ENCODE measurements at places on chromosomes 4 and X. TPM values are rescaled to one million over a fixed set of nuclear protein-coding genes. Genes with fewer than 3 reads are reported as not detected.
A peak's percentile ranks its signal among the peaks of the same experiment; 100 is the strongest.

DNA sequence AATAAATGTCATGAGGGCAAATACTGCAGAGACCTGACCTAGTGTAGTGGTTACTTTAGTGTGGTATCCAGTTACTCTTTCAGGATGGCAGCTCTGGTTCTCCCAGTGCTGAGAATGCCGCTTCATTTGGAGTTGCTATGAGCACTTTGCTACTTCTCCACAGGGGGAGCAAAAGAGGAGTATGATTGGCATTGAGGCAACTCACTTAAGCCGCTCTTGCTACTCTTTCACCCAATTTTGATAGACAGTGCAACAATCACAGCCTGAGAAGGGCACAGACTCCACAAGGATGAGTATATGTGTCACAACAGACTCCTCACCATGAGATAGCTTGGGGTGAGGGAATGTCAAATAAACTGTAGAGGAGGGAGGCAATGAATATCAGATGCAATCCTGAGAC lies 81.2 kb downstream of the NPY1R start:
- H3K27me3 ChIP-seq = no peaks in the 10 kb centered on the region
- H3K36me3 ChIP-seq = no peaks in the 10 kb centered on the region
- no peak for DNase-seq
- H3K4me1 ChIP-seq = no peaks in the 10 kb centered on the region
- H3K4me3 ChIP-seq = no peak overlapping the region

DNA sequence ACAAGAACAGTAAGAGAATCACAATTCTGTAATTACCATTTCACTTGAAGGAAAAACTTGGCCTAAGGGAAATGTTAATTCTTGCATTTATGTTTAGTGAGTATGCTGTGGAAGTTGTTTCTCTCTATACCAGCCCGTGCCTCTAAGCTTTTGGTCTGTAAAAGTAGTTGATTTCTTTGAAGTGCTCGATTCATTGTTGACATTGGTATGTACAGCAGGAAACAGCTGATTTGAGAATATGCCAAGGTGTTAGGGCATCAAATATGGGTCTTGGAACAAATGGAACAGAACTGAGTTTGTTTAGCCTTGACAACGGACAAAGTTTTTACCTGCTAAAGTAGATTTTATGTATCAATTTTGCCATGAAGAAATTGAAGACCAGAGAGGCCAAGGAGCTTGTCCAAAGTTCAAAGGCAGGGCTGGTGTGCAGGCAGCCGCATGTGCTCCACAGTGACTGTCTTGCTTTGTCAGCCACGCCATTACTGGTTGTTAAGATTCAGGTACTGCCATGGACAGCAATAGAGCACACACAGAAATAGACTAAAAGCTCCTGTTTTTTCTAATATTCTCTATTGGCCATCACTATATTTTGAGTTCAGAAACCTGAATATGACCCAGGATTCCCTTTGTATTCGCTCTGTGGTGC lies 75.5 kb upstream of the TLR3 start:
- no peak overlapping the region for H3K4me3 ChIP-seq
- DNase-seq = no peak
- H3K27me3 ChIP-seq = no peaks in the 10 kb centered on the region
- no peak overlapping the region for H3K27ac ChIP-seq
- no peaks in the 10 kb centered on the region for H3K4me1 ChIP-seq
- no peaks in the 10 kb centered on the region for H3K36me3 ChIP-seq

DNA sequence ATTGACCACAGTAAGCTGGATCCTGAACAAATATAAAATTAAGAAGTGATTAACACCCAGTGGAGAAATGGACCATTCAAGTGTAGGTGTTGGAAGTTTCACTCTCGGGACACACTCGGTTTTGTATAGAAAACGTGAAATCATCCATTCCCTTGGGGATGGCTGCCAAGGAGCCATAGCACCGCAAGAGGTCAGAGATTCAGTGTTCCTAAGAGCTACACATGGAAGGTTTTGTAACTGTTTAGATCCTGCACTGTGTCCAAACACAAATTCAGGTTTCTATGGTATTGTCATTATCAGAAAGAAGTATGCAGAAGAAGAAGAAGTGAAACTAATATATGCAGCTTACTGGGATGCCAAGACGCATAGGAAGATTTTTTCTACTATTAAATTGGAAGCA lies 281.0 kb downstream of the LDB2 start:
- no peak for DNase-seq
- H3K27ac ChIP-seq = no peak overlapping the region
- H3K36me3 ChIP-seq = peaks cover 8% of the 10 kb centered on the region
- H3K4me3 ChIP-seq = no peak overlapping the region

DNA sequence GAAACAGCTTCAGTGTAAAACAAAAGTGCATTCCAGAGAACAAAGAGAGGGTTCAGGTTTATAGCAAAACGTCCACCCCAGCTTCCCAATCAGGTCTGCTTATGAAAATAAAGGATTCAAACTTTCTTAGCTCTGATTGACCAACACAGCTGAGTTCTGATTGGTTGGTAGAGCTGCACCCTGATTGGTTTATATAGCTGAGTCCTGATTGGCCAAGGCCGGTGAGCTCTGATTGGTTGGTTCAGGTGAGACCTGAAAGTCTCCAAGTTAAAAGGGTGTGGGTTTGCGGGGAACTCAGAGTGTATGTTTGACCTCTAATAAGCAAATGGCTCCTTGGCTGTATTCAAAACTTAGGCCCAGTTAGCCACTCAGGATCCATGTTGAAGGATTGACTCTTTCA lies 20.9 kb downstream of the CLRN2 start:
- H3K27me3 ChIP-seq = no peaks in the 10 kb centered on the region
- H3K4me3 ChIP-seq = no peak overlapping the region
- H3K36me3 ChIP-seq = no peaks in the 10 kb centered on the region
- no peak overlapping the region for H3K27ac ChIP-seq
- no peak for DNase-seq

- no peaks in the 10 kb centered on the region for H3K36me3 ChIP-seq
- no peak for DNase-seq
- no peak overlapping the region for H3K4me3 ChIP-seq
- no peaks in the 10 kb centered on the region for H3K4me1 ChIP-seq
These were observed 50.2 kb upstream of the PGRMC2 start for GRCh38 chr4:128337863-128338262.

DNA sequence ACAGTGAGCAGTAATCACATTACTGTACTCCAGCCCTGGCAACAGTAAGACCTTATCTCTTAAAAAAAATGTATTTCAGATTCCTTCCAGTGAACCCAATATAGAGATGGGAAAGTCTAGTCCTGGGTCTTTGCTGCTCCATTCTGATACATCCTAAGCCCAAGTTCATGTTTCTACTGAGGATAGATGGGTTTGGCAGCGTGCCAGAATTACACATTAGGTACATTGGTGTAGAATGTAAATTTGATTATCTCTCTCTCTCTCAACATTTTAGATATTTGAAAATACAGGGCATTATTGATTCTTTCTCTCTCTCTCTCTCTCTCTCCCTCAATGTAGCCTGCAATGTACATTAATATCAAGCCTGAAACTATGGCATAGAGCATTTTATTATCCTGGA lies 43.5 kb upstream of the ZNF330 start:
- H3K27me3 ChIP-seq = no peaks in the 10 kb centered on the region
- no peaks in the 10 kb centered on the region for H3K36me3 ChIP-seq
- H3K27ac ChIP-seq = no peak overlapping the region
- H3K4me3 ChIP-seq = no peak overlapping the region
- no peak for DNase-seq
- no peaks in the 10 kb centered on the region for H3K4me1 ChIP-seq

DNA sequence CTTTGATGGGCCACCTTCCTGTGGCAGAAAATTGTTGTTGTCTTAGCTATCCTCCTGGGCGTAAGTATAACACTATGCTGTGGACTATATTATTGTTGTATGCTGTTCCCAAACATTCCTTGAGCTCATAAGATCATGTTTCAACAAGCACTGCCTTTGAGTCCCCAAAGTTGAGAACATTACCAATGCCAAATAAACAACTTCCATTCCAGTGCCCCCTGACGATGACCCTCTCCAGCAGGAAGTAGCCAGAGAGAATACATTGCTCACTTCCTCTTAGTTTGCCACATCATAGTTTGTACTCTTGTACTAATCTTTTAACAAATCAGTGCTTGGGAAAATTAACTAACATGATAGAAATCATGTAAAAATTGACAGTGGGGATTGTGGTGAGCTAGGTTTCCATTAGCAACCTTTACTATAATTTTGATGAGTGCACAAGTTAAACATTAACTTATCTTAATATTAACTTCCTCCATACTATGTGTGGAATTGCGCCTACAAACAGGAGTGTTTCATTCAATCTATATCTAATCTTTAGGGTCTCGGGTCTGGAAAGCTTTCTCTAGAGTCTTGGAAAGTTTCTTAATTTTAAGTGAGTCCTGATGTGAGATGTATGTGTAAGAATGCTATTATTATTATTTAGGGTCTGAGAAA lies 20.3 kb upstream of the DHX15 start:
- H3K27me3 ChIP-seq = no peaks in the 10 kb centered on the region
- H3K4me1 ChIP-seq = no peaks in the 10 kb centered on the region
- no peak for DNase-seq
- H3K27ac ChIP-seq = no peak overlapping the region

GRCh38 chr4:21366840-21367239 lies 581.7 kb downstream of the KCNIP4 start:
- H3K27ac ChIP-seq = no peak overlapping the region
- no peak for DNase-seq
- no peaks in the 10 kb centered on the region for H3K27me3 ChIP-seq
- H3K4me1 ChIP-seq = no peaks in the 10 kb centered on the region

DNA sequence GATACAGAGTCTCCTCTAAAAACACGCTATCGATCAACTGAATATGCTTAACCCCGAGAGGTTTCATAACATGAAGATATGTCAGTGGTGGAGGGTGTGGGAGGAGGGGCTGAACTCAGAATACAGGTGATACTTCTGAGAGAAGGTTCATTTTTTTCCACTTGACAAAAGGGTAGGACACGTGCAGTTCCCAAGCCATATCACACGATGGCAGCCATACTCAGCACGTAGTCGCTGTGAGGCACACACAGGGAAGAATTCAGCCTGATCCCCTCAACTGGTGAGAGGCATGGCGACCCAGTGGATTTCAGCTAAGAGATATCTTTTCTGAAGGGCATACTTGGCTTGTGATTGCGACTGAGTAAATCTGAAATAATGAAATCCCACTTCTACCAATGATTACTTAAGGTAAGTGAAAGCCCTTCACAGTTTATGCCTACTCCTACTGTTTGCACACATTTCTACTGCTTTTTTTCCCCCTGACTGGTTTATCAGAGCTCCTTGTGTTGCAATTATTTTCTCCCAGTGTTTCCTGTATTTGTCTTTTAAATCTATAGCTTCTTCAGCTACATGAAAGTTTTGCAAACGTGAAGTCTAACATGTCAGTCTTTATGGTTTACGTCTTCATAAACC lies 133.1 kb downstream of the CORIN start:
- no peaks in the 10 kb centered on the region for H3K36me3 ChIP-seq
- peak; percentile 52 for DNase-seq
- no peaks in the 10 kb centered on the region for H3K4me1 ChIP-seq
- H3K4me3 ChIP-seq = no peak overlapping the region
- H3K27me3 ChIP-seq = no peaks in the 10 kb centered on the region

GRCh38 chr4:121764702-121765367 lies at the start of gene SMIM43:
Gene SMIM43, minus strand, starts transcription at chr4:121765164. Its CDS starts 59 bp downstream, at chr4:121765105.
- peaks cover 20% of the 10 kb centered on the region for H3K27me3 ChIP-seq
- peak within 1 kb of the TSS; percentile 6 for H3K27ac ChIP-seq
- no peaks in the 10 kb centered on the region for H3K36me3 ChIP-seq
- peak; percentile 51 for DNase-seq
- no peaks in the 10 kb centered on the region for H3K4me1 ChIP-seq
- peak within 1 kb of the TSS; percentile 93 for H3K4me3 ChIP-seq

GRCh38 chr4:136150046-136150445 lies 1382.2 kb downstream of the PCDH18 start:
- H3K36me3 ChIP-seq = peaks cover 7% of the 10 kb centered on the region
- no peak overlapping the region for H3K4me3 ChIP-seq
- H3K27ac ChIP-seq = no peak overlapping the region
- no peaks in the 10 kb centered on the region for H3K27me3 ChIP-seq
- DNase-seq = no peak

DNA sequence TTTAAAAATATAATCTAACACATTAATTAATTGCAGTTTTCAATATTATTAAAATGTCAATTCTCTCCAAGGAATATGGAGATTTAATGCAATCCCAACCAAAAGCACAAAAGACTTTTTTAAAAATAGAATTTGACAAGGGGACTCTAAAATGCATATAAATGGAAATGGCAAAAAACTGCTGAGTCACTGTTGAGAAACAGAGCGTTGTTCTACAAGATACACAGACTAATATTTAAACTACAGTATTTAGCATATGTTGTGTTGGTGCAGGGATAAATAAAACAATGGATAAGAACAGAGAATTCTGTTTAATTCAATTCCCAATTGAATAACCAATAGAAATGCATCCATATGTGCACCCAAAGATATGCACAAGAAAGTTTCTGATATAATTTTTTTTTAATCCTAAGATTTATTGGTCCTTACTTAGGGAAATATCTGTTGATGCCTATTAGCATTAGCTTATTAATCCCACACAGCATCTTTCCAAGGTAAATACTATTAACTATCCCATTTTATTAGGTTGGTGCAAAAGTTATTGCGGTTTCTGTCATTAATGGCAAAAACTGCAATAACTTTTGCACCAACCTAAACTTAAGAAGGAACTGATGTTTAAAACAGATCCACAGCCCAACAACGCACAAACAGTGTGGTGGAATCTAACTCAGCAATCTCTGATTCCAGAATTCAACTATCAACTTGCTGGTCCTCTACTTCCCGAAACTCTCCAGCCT lies 86.8 kb upstream of the VEGFC start:
- no peak overlapping the region for H3K4me3 ChIP-seq
- no peak overlapping the region for H3K27ac ChIP-seq
- no peak for DNase-seq
- no peaks in the 10 kb centered on the region for H3K36me3 ChIP-seq

GRCh38 chr4:182699795-182700194 lies 217.4 kb downstream of the DCTD start:
- no peak overlapping the region for H3K27ac ChIP-seq
- H3K4me1 ChIP-seq = peaks cover 6% of the 10 kb centered on the region
- no peak for DNase-seq

GRCh38 chrX:21963269-21963668 lies 22.8 kb downstream of the SMS start:
- peaks cover 5% of the 10 kb centered on the region for H3K4me1 ChIP-seq
- H3K27me3 ChIP-seq = peaks cover 5% of the 10 kb centered on the region
- no peak for DNase-seq

DNA sequence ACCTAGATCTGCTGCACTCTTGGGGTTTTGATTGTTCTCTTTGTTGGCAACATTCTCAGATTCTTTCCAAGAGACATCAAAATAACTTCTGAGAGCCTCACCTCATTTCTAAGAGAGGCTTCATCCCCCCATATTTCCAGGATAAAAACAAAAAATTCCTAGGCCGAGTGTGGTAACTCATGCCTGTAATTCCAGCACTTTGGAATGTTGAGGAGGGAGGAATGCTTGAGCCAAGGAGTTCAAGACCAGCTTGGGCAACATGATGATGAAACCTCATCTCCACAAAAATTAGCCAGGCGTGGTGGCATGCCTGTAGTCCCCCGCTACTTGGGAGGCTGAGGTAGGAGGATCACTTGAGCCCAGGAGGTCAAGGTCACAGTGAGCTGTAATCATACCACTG lies 477.0 kb downstream of the INPP4B start:
- H3K27ac ChIP-seq = no peak overlapping the region
- peaks cover 23% of the 10 kb centered on the region for H3K4me1 ChIP-seq
- no peak for DNase-seq
- H3K4me3 ChIP-seq = no peak overlapping the region

Gene CLTRN
- 0.27 TPM for total RNA-seq

Gene TACR3
- 0.20 TPM for total RNA-seq

Gene TMEM192
- 16.9 TPM for total RNA-seq

Gene NR3C2
- total RNA-seq = 0.29 TPM

Gene DBET
- 1.4 TPM for total RNA-seq

All from glutamatergic neuron (in vitro differentiated cells).